Lung (tissue), 17 donors: ENCODE measurements at places on chromosomes 4 and X. TPM values are rescaled to one million over a fixed set of nuclear protein-coding genes. Genes with fewer than 3 reads are reported as not detected.

DNA sequence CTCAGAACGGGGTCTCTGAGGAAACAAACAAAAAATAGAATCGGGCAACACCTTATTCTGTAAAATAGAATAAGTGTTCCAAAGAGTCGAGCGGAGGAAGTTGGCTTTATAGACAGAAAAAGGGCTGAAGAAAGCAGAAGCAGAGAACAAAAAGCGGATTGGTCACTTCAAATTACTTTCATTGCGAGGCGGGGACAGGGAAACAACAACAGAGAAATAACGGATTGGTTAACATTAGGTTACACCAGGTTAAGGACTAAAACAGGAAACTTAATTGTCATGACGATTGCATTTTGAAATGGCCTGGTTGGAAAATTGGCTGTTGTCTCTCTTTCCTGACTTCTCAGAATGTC lies 433 bp upstream of the COQ2 start:
- DNase-seq = no peak

DNA sequence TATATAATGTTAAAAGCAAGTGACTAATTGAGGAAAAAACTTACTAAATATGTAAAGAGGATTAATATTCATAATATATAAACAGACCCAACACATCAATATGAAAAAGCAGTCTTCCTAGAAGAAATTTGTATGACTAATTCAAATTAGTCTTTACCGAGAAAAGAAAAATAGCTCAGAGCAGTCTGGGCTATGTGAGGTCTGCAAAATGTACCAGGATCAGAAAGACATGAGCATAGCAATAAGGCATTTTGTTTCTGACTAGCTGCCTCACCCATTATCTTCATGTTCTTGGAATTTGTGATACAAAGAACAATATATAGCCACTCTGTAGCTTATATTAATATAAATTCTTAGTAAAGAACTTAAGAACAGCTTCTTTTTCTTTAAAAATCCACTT lies 13.7 kb upstream of the TMPRSS11B start:
- no peak for DNase-seq

DNA sequence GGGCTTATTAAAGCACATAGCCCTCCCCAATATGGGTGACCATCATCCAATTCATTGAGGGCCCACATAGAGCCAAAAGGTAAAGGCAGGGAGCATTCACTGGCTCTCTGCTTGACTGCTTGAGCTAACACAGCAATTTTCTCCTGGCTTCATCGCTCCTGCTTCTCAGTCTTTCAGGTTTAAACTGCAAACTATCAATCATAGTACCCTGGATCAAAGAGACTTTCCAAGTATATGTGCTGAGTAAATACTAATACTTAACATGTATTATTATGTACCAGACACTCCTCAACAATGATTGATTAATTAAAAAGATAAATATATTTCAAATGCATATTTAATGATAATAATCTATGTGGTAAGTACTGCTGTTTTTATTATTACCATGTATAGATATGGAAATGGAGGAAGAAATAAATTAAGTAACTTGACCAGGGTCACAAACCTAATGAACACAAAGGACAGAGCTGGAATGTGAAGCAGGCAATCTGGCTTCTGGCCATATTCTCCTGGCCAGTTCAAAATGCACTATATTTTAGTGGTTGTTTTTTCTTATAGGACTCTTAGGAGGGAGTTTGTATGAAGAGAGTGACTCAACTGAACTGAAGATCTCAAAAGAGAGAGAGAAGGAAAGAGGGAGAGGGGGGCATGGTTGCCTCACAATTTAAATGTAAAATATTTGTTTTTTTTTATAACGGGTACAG lies 1197.3 kb downstream of the TECRL start:
- no peak for DNase-seq

DNA sequence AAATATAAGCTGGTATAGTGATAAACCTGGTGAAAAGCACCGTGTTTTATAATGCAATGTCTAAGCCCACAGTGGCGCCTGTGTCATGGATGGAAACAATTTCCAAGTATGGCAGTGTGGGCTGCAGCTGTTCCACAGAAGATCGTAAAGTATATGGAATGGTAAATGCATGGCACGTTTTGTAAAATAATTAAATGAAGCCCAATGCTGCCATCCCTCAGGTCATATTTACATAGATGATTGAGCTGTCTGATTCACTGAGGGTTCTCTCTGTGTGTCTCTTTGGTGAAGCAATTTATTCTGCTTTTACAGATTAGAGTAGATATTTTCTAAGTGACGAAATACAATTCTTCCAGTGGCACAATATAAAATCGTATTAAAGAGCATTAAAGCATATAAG lies 164.8 kb downstream of the ASMT start:
- no peak for DNase-seq

GRCh38 chr4:128242601-128243000 lies 45.0 kb downstream of the PGRMC2 start:
- DNase-seq = no peak

DNA sequence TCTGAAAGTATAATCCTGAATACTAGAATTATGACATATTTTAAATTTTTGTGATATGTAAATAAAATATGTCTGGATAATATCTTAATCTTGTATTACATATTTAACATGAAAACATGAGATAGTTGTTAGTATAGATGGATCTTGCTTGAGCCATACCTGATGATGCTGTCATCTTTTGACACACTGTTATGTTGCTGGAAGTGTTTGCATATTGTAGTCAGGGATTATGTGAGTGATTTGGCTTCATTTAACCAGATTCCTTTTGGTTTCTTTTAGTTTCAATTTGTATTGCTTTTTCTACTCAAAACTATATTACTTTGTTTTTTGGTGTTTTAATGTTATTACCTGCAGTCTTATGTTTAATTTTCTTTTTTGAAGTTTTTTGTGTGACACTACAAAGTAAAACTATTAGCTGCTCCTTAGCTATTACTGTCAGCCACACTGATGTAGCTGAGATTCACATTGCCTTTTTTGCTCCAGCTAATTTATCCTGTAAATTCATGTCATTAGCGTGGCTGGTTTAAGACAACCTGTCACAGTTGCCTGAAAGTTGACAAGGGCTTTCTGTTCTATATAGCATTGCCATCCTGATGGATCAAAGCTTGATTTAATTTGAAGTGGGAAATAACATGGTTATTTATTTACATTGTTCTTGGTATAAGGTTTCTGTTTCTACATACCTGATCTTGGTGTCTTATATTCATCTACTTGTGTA lies 33.7 kb downstream of the METAP1 start:
- no peak for DNase-seq

DNA sequence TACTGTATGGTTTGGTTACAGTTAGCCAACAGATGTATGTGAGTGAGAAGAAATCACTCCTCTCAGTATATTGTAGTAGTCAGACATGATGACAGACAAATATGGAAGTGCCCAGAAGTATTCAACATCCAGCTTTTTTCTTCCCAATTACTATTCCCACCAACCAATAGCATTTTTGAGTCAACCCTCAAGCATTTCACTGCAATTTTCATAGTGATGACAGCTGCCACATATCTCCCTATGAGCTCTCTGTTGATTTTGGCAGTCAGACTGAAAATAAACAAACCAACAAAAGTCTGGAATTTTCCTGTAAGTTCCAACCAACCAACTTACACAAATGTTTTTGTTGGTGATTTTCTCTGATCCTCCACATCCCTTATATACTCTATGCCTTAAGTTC lies 8.2 kb upstream of the TRAM1L1 start:
- peak; percentile 53 for DNase-seq

Gene PPP2R2C
- polyA plus RNA-seq = 0.05 TPM

Gene PRR32
- polyA plus RNA-seq = 0.02 TPM
